D721Med (cell line): ENCODE measurements at places on chromosomes 2 and 18.

DNA sequence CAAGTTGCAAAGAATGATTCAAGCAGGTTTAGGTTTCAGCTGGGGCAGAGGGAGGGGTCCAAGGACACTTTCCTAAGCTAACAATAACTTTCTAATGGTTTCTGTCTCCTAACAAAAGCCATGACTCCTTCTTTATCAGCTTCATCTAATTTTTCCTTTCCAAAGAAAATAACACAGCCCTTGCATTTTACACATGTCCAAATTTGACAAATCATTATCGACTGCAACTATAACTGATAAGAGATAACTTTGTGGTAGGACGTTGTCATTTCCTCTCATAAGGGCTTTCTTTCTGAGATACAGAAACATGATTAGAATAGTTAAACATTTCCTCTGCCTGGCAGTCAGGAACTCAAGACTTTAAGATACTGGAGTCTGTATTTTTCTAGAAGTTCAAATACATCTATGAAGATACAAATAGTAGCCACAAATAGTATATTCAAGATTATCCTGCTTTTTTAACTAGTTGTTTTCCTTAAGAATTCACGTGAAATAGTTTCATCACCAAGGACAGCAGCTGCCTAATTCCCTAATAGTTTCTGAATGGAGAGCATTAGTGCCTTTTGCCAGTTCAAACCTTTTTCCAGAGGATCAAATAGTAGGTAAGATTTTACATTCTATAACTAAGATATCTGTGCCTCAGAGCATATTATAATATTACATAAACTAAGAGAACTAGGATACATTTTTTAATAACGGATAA lies 263.2 kb downstream of the EXOC6B start:
- no peak for DNase-seq

- DNase-seq, result no peak
Measured at GRCh38 chr2:169348321-169349024, 13.9 kb downstream of the LRP2 start.

DNA sequence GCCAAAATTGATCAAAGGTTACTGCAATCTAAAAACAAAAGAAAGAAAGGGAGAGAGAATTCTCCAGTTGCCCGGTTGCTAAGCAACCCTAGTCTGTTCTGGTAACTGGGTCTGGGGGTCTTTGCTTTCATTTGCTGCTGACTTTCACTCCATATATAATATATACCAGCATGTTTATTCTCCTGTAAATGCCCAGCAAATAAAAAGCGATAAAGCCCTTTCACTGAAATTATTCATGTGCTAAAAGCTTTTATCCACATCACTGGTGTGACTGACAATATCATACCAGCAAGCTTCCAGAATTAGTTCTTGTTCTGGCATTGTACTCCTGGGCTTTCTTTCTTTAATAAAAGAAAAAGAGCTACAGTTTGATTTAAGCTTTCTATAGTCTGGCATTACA lies 75.5 kb upstream of the ST8SIA3 start:
- DNase-seq, result no peak

DNA sequence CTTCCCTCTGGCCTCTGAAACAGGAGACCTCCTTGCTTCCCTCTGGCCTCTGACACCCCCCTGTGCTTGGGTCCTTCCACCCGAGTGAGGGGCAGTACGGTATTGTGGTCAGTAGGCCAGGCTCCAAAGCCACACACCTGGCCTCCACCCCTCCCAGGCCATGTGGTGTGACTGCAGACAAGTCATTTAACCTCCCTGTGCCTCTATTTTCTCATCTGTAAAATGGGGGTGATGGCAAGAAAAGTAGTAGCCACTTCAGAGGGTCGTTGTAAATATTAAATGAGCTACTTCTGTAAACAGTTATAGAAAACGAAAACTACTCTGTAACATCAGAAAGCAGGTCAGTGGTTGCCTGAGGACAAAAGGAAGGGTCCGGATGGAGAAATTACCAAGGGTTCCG lies 74.2 kb downstream of the SMAD7 start:
- DNase-seq, result no peak

GRCh38 chr2:177275743-177276055 lies 11.2 kb upstream of the NFE2L2 start:
- no peak for DNase-seq

- no peak for DNase-seq
Measured at GRCh38 chr2:157825885-157826284, 50.2 kb downstream of the ACVR1 start.

DNA sequence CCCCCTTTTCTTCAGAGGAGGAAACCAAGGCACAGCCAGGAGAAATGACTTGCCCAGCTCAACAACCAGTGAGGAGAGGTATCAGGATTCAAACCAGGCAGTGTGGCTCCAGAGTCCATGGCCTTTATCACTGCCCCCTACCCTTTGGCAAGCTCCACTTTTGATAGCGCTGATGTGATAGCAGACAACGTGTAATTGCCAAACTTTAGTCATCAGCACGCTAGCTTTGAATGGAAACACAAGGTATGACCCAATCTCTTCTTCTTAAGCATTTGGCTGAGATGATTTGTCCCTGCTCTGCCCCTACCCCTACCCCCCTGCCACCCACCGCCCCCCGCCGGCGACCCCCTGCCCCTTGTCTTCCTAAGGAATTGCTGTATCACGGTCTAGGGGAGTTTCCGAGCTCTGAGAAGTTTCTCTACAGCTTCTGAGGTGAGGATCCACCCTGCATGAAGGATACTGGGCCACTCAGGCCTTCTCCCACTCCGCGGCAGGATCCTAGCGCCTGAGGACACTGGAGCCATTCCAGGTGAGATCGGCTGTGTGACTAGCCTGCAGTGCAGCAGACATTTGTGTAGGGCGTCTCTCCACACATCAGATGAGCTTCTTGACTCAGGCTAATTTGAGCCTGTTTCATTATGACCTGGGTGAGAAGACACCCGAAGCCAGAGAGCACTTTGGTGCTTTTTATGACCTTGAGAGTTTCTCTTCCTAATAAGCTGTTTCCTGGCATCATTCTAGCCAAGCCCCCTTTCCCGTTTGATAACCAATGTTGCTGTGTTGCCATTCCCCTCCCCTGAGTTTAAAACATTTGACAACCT lies 75.1 kb upstream of the MAP4K4 start:
- DNase-seq, result no peak

GRCh38 chr2:66550826-66551225 lies 115.9 kb downstream of the MEIS1 start:
- no peak for DNase-seq

- no peak for DNase-seq
Measured at GRCh38 chr2:239184968-239185903, 215.6 kb downstream of the HDAC4 start.

GRCh38 chr2:143300536-143300935 lies 171.3 kb downstream of the ARHGAP15 start:
- DNase-seq, result no peak

GRCh38 chr2:85388878-85389538 lies 21.2 kb downstream of the CAPG start:
- DNase-seq, result no peak

GRCh38 chr2:15048000-15048399 lies 415.5 kb downstream of the LRATD1 start:
- no peak for DNase-seq

- no peak for DNase-seq
Measured at GRCh38 chr18:8847066-8847755, 141.9 kb downstream of the MTCL1 start.

DNA sequence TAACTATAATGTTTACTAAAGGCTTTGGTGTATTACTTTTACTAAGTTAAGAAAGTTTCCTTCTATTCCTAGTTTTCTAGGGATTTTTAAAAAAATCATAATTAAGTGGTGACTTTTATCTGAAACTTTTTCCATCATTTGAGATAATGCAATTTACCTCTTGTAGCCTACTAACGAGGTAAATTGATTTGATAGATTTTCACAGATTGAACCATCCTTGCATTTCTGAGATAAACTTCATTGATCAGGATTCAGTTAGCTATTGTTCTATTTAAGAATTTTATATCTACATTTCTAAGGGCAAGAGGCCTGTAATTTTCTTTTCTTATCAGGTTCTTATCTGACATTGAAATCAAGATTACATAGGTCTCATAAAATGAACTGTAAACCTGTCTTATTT lies 178.1 kb downstream of the MIB1 start:
- no peak for DNase-seq

DNA sequence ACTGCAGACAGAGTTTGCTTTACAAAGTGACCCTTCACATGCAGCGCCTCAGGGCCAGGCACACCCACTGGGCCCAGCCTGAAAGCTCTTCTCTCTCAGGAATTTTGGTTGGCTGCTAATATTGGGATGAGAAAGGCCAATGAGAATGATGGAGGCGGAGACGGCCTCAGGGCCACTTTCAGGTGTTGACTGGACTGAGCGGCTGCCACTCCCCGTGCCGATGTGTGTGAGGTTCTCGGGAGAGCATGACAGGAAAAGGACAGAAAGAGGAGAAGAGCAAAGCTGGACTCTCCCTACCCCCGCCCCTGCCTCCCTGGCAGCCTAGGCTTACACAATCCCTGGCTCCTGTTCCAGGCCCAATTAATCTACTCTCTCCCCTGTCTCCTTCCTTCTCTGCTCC lies 155.7 kb downstream of the CELF4 start:
- DNase-seq, result no peak

GRCh38 chr2:236793023-236794011 lies 223.7 kb downstream of the ACKR3 start:
- no peak for DNase-seq

DNA sequence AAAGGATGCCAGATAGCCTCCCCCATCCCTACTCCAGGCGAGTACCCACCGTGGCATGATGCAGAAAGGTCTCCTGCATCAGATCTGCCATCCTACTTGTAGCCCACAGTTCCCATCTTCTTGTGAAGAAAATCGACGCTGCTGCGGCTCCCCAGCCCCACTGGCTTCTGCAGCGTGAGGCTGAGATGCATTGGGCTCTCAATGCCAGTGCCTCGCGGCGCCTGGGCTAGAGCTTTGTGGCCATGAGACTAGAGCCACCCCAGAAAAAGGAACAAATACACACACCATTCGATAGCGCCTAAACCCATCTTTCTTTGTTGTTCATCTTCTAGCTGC lies 2.8 kb downstream of the NOL4 start:
- DNase-seq, result no peak

- DNase-seq, result no peak
Measured at GRCh38 chr2:149738767-149739166, 151.2 kb upstream of the MMADHC start.

DNA sequence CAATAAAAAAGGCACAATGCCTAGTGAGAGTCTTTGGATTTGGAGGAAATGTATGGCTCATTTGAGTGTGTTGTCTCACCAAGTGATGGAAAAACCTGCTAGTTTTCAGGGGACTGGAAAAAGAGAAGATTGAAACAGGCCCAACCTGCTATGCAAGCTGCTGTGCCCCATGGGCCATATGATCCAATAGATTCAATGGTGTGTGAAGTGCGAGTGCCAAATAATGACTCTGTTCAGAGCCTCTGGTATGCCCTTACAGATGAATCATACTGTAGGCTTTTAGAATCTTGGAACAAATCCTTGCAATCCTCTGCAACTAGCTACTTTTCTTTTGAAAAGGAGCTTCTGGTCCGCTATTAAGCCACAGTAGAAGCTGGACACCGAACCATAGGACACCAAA lies 529.8 kb upstream of the CNTNAP5 start:
- no peak for DNase-seq

GRCh38 chr2:176104316-176105077 lies 2.6 kb upstream of the HOXD11 start:
- DNase-seq, result no peak

- DNase-seq, result no peak
Measured at GRCh38 chr2:10285556-10286198, 17.0 kb upstream of the HPCAL1 start.

DNA sequence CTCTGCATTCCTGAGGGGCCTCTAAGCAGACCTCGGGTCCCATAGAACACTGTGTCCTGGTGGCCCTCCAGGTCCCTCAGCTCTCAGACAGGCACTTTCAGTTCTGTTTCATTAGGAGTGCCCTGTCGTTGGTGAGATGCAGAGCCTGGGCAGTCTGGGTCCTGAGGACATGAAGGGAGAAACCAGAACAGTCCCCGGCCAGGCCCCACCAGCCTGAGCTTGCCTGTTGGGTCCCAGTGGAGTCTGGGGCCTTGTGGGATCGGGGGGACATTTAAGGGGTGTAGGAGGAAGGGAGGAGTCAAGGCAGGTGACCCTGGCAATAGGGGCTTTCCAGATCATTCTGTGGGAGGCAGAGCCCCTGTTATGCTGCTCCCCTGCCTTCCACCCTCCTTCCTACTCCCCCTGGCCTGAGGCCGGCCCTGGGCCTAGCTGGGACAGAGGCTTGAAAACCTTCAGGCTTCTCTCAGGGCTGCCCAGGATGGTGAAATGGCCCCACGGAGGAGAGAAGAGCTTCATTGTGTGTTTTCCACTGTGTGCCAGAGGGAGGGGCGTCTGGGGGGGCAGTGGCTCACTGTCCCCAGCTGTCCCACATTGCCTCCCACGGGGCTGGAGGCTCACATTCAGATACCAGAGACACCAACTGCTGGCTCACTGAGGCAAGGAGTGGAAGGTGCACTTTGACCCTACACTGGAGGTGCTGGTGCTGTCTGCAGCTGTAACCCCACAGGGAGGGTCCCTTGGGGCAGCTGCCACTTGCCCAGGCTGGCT lies 26.6 kb upstream of the CATIP start:
- no peak for DNase-seq

DNA sequence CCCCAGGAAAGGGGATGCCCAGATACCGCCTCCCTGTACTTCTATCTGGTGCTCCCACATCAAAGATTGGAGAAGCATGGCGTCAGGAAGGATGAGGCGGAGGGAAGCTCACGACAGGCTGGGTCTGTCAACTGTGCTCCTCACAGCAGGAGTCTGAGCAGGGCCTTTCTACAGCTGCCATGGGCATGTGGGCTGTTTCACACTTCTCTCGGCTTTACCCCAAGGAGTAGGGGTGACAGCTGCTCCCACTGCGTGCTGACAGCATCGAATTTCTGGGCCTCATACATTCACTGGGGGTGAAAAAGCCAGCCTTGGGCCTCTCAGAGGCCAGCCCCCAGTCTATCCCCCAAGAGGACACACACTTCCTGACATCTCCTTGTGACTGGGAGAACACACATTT lies 21.1 kb downstream of the NEURL3 start:
- no peak for DNase-seq

- DNase-seq, result no peak
Measured at GRCh38 chr2:65361623-65362022, 70.8 kb downstream of the SPRED2 start.

GRCh38 chr2:63840081-63840784 lies 1.5 kb upstream of the UGP2 start:
- DNase-seq, result no peak

GRCh38 chr2:75523313-75524275 lies 37.1 kb downstream of the EVA1A start:
- no peak for DNase-seq

GRCh38 chr2:25976983-25977741 lies 5.1 kb downstream of the KIF3C start:
- no peak for DNase-seq

- DNase-seq, result no peak
Measured at GRCh38 chr2:200137691-200138090, 168.8 kb upstream of the SPATS2L start.

- DNase-seq, result no peak
Measured at GRCh38 chr18:8937160-8938094, 165.1 kb upstream of the NDUFV2 start.

- DNase-seq, result no peak
Measured at GRCh38 chr2:69979902-69980807, 18.7 kb upstream of the ASPRV1 start.

- no peak for DNase-seq
Measured at GRCh38 chr2:224892574-224893204, 149.6 kb downstream of the DOCK10 start.
